NCI-H1436 (cell line): ENCODE measurements at places on chromosomes 11 and 22.

GRCh38 chr11:79536155-79536917 is 95.5 kb upstream of the TENM4 start:
- DNase-seq = no peak

DNA sequence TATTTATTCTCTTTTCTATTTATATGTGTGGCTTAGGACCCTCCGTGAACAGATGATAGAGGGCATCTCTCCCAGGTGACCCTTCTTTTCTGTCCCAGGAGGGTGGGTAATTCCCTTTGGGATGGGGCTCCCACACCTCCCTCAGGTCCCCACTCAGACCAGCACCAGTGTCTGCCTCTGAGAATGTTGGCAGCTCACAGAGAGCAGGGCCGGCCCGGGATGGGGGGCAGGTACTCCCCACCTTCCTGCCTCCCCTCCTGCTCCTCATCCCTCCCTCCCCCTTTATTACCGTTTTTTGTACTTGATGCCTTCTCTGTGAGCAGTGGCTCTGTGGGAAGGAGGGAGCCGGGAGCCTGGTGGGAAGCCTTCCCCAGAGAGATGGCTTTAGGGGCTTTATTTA is 4.8 kb upstream of the HINFP start:
- DNase-seq = no peak

DNA sequence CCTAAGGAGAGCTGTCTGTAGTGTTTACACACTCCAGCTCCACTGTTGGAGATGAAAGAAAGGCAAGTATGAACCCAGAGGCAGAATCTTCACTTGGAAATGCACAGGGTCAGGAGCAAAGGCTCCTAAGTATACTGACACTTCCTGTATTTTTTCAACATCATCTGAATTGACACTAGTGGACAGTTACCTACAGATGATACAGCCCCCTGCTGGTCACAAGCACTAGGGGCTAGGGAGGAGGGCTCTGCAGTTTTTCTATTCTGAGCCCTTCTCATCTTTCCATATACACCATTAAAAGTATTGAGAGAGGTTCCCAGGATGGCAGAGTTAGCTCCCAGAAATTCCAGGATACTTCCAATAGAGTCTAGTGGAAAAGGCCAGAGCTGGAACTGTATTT is 290.3 kb upstream of the API5 start:
- no peak for DNase-seq

GRCh38 chr11:125202977-125203376 is 38.4 kb downstream of the PKNOX2 start:
- no peak for DNase-seq

DNA sequence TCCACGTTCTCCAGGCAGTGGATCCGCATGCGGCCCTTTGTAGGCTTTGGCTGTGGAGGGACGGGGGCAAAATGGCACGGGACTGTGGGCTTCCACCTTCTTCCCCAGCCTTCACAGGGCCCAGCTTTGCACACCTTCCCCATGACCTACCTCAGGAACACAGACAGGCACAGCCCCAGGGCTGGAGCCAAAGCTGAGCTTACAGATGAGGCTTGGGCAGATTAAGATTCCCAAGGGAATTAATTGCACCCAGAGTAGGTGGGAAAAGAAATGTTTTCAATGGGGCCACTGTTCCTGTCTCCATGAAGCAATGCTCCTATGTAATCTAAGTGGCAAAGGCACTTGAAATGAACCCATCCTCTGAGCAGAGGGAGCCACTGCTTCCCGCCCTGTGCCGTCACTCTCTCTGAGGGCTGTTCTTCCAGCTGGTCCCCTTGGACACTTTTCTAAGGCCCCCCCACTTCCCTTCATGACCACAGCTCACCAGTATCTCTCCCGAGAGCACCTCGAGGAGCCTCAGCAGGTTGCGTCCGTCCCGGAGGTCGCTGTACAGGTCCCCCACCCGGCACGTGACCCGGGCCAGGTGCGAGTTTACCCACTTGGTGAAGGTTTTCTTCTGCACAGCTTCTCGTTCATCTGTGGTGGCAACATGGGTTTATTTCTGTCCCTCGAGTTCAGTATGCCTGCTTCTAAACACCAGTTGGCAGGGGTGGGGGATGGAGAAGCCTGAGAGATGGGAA is 13.5 kb downstream of the SPTBN2 start:
- no peak for DNase-seq

DNA sequence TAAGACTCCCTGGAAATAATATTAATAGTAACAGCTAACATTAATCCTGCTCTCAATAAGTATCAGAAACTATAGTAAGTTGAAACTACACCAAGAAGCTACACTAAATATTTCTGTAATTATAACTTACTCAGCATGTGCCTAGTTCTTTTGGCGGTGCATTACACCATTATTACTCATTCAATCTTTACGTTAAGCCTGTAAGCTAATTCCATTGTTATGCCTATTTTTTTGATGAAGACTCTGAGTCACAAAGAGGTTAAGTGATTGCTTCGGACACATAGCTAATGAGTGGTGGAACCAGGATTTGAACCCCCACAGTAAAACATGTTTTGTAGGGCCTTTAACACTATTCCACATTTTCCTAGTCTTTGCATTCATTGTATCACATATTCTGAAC is 111.6 kb downstream of the RASSF10 start:
- no peak for DNase-seq

DNA sequence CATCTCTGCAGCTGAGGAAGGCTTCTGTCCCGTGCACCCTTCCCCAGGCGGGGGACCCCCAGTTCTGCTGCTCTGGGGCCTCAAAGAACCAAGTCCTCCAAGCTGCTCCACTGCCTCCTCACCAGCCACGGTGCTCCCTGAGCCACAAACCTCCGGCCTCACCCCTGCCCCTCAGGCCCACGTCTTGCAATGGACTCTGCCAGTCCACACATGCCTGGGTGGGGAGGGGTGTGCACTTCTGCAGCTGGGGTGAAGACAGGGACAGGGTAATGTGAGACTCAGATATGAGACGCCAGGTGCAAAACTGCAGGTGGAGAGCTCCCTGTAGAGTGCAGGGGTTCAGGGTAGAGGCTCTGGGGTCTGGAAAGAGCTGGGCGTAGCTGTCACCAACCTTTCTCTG is 3.2 kb upstream of the PTDSS2 start:
- no peak for DNase-seq

GRCh38 chr22:36375071-36375980 is 12.4 kb downstream of the MYH9 start:
- DNase-seq = no peak

DNA sequence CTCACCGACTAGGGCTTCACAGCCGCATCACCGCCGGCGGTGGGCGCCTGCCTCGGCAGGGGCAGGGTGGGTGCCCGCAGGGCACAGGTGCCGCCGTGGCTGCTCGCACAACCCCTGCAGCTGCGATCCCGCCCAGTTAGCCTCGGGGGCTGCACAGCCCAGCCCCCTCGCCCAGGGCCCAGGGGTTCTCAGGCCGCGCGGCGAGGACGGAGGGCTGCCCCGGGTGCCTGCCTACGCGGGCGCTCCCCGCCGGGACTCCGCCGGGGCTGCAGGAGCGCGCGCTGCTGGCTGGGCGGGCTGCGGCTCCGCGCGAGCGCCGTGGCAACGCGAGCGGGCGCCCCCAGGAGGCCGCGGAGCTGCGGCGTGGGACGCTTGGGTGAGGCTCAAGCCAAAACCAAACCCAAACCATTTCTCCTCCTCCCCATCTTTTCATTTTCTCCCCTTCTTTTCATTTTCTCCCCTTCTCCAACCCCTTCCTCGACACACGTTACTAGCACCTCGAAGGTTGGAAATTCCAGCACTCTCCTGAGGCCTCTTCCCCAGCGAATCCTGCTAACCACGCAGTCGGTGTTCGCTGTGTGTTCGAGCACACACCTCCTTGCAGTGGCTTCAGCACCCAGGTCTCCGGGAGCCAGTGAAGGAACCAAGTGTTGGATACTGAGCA is at the start of gene MICAL3:
MICAL3 (minus strand) TSS at position 286 of the 664 bp plus-strand sequence. CDS start 117,749 bp downstream, outside the sequence.
- peak; percentile 50 for DNase-seq

DNA sequence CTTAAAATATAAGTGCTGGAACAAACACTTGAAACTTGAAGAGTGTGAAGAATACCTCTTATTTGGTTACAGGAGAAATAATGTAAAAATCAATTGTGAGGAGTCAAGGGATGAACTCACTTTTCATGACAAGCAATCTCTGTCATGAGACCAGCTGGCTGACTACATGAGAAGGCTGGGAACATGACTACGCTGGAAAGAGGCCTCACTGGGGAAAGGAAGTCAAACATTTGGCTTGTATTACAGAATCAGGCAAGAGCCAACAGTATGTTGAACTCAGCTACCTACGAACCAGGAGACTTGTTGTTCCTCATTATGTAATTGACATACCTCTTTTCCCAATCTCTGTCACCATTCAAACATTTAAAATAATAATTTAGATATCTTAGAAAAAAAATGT is 14.4 kb downstream of the DCDC1 start:
- DNase-seq = no peak

DNA sequence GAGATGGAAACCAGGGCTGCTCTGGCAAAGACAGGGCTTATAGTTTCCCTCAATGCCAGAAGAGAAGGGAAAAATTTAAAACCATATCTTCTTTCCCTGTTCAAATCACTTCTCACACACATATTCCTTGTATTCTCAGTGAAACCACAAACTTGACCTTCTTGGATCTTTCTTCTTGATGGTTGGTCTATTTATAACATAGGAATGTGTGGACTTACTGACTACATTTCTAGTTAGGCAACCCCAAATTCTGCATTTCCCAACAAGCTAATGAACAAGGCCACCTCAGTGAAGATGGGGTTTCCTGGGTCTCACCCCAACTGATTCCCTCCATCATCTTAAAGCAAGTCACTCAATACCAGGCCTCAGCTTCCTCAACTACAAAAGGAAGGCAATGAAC is 3.8 kb upstream of the QSER1 start:
- no peak for DNase-seq

DNA sequence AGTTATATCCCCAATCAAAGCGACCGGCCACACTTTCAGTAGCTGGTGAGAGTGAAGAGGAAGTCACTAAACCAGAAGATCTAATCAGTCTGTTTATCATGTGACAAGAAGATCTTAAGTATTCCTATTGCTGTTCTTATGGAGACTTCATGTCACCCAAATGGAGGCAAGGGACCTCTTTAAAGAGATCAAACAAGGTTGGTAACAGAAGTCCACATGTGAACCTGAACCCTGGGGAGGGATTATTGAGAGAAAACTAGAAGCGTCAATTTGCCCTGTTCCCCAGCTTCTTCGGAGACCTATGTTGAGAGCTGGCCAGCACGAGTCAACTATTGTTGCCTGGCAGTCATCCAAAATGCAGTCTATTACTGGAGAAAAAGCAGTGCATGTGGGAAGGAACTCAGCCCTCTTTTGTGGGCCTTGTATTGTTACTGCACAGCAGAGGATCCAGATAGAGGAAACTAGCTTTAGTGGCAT is 76.9 kb upstream of the CTSC start:
- no peak for DNase-seq

DNA sequence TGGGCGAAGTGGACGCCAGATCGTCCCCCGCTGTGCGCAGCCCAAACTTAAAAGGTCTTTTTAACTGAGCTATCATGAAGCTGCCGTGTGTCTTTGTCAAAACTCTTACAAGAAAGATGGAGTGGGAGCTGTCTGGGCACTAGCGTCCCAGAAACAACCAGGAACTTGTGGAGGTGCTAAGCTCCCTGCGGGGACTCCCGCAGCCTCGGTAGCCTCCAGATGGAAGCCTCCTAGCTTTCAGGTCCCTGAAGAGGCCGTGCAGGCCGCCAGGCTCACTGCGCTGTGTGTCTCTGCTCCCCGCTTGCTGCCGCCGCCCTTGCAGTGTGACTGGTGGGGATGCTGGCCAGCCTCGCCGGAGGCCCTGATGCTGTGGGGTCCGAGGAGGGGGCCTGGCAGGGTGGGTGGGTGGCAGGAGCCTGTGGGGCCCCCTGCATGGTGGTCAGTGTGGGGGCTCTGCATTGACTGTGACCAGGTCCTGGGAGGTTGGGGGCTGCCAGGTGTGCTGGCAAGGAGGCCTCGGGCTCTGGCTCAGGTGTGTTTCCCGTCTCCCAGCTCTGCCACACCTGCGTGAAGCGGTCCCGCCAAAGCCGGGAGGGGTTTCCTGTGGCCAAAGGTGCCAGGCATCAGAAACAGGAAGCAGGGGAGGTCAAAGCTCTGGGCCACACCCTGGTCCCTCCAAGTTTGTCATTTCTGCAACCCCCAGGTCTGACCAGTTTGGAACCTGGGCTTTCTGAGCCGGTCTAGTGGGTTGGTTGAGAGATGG is 1.2 kb downstream of the TRABD start:
- no peak for DNase-seq

DNA sequence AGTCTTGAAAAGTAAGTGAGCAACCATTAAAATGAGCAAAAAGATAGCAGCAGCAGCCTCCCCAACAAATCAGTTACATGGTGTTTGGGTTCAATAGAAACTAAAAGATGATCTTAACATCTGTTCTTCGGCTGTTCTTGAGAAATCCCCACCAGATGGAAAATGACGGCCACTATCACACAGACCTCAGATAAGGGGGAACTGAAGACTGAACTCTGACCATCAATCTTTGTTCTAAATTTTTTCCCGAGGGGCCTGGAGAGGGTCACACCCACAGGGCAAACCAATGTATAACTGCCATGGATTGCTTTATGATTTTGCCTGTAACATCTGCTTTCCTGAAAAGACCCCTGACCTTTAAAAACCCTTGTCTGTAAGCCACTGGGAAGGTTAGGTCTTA is 624.8 kb upstream of the KIRREL3 start:
- no peak for DNase-seq

DNA sequence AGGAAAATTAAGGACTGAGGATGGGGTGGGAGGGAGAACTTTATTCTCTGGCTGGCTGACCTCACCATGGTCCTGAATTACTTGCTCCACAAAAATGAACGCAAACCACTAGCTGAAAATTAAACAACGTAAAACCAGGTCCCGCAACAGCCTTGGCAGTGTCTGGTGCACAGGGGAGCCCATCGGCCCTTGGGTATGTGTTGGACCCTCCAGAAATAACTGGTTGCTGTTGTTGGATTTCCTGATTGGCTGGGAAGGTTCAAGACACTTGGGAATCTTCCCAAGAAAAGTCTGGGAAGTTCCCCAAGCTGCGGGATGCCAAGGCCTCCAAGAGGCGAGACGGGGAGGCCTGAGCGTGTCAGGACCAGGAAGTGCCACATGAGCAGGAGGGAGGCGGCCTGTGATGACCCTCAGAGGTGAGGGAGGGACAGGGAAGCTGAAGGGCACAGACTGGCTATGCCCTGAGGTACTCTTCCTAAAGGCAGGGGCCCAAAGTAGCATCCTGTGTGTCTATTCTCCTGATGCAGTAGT is 10.4 kb upstream of the RASL10A start:
- no peak for DNase-seq
